ENCODE measurements at places on chromosomes 11 and 22. TPM values are rescaled to one million over a fixed set of nuclear protein-coding genes. Genes with fewer than 3 reads are reported as not detected.

The FOLR3 gene
- total RNA-seq: not detected

The ZFTA gene
- total RNA-seq: 216 TPM

The SCGB1D2 gene
- total RNA-seq: not detected

The CFAP300 gene
- 1.4 TPM for total RNA-seq

The TRMU gene
- 60.8 TPM for total RNA-seq

The TMPRSS5 gene
- 1.3 TPM for total RNA-seq

The MRPL40 gene
- 24.4 TPM for total RNA-seq
